ENCODE measurements at places on chromosomes 16 and 17.

DNA sequence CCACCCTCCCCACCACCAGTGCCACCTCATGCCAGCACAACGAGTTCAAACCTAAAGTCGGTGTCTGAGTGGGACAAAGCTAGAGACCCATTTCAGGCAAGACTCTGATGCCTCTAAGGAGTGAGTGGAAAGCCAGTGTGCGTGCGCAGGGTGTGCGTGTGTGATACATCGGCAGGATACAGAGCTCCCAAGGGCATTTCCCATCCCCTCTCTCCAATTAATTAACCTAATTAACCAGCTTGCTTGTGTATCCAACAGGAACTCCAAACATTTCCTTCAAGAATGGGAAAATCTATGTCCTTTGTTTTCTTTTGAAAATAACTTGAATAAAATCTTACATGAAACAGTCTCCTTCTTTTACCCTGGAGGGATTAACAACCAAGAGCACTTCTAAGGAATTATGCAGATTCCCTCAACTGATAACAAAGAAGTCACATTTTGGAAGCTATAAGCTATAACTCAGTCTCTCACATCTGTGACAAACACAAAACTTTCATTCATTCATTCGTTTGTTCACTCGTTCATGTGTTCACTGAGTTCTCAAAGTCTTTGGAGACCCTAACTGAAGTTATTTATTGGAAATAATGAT is 9.9 kb downstream of the ATPAF2 start:
- no peak for DNase-seq

DNA sequence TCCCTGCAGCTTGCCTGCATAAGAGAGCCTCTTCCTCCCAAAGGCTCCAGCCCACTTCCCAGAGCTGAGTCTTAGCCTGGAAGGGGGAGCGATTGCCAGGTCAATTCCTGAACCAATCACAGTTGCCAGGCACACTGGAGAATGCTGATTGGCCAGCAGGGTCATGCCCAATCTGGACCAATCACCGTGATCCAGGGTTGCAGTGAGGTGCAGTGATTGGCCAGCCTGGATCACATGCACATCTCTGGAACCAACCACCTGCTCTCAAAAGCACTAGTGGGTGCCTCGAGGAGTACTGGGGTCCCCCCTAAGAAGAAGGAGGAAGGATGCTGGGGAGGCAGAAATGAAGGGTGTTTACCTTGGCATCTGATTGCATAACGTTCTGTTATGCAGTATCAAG is 18.4 kb downstream of the NAGPA start:
- DNase-seq = no peak

GRCh38 chr17:76146053-76146851 is 5.2 kb upstream of the FOXJ1 start:
- DNase-seq = no peak

DNA sequence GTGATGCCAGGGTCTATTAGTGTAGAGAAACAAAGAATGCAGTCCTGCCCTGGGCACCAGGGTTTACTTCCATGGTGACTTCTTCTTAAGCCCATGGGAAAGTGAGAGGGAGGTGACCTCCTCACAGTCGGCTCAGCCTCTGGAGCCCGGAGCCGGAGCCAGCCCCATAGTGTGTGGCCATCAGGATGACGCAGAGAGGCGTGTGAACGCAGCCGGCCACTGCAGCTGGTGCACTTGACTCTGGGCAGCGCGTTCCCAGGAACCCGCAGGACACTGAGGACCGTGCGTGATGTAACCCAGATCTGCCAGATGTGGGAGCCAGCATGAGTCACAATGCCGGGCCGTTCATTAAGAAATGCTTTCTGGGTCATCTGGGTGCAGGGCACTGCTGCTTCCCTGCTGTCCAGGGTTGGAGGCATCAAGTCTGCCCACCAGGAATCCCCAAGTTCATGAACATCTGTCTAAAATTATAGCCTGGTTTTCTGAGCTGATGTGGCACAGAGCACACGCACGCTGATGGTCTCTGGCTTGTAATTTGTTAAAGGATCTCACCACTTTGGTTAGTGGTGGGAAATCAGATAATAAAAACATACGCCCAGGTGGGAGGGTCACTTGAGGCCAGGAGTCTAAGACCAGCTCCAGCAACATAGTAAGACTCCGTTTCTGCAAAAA is 114.1 kb downstream of the PITPNC1 start:
- no peak for DNase-seq

- DNase-seq = no peak
These were observed 93.9 kb upstream of the FA2H start for GRCh38 chr16:74868501-74868900.

DNA sequence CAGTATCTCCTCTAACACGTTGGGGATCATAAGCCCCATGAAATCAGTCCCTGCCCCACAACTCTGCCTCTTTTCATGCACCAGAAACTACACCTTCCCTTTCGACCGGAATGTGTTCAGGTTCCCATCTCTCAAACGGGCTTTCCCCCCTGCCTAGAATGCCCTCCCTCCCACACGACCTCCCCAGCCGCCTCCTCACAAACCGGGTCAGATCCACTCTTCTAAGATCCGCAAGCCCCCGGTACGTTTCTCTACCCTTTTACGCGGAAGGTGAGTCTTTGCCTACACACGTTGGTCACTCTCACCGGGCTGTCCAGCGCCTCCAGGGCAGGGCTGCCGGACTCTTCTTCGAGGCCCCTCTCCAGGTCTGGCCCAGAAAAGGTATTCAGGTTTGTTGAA is 708 bp downstream of the DHX33 start:
- DNase-seq = peak; percentile 57

DNA sequence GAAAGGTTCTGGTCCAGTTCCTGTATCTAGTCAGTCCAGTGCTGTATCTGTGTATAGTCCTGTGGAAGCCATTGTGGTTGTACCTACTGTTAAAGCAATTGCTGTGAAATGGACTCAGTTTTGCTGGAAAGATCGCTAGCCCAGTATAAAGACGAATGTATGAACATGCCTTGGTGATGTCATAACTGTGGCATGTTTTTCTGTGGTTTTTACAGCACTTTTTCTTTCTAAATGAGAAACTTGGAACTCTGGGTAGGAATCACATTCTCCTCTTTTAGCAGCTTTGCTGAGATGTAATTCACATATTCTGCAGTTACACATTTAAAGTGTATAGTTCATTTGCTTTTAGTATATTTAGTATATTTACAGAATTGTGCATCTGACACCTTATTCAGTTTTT is 58.1 kb downstream of the MAP2K4 start:
- DNase-seq = no peak

GRCh38 chr17:50064253-50065001 is 8.5 kb downstream of the ITGA3 start:
- no peak for DNase-seq

- DNase-seq = no peak
These were observed 207.3 kb downstream of the KIF2B start for GRCh38 chr17:54029986-54030385.

DNA sequence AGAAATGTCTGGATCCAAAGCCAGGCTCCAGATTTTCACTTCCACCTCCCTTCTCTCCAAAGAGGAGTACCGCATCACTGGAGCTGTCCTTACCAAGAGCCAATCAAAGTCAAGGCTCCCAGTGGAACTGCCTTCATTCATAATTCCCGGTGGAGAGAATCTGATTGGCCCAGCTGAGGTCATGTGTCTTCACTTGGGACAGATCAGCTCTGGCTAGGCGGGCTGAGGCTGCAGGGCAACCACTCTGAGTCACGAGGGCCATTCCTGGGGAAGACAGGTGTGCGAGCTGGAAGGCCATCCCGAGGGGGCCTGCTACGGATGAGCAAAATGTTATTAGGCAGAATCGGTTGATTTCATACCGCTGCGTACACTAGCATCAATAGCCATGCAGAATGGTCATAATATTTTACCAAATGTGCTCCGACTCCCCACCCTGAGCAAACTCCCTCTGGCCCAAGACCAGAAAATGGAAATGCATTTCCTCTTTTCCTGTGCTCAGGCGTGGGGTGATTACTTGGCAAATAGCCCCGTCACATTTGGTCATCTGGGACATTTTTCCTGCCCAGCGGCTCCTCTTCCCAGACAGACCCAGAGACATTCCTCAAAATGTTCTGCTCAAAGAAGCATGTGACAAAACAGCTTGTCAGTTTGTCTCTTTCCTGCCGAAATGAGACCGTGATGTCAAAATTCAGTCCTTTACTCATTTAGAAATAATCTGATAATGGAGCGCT is 111.1 kb downstream of the AIPL1 start:
- no peak for DNase-seq

GRCh38 chr17:73663614-73664013 is 19.4 kb upstream of the SDK2 start:
- no peak for DNase-seq

GRCh38 chr16:23905027-23905426 is 69.2 kb downstream of the PRKCB start:
- DNase-seq = no peak

DNA sequence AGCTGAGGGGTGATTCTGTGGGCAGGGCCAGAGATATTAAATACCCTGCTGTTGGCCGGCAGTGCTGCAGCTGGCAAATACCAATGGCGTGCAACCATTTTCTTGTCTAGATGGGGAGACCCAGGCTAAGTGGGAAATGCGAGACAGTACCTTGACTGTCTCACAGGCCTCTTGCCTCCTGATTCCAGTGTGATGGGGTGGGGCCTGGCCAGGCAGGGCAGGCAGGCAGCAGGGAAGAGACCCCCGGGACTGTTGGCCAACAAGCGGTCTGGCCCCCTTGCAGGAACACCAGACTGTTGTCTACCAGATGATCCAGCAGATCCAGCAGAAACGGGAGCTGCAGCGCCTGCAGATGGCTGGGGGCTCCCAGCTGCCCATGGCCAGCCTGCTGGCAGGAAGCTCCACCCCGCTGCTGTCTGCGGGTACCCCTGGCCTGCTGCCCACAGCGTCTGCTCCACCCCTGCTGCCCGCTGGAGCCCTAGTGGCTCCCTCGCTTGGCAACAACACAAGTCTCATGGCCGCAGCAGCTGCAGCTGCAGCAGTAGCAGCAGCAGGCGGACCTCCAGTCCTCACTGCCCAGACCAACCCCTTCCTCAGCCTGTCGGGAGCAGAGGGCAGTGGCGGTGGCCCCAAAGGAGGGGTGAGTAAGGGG is 5.7 kb upstream of the CISD3 start:
- DNase-seq = no peak

- DNase-seq = no peak
These were observed 1.6 kb downstream of the TMEM114 start for GRCh38 chr16:8588682-8589056.

- DNase-seq = peak; percentile 49
These were observed 166.8 kb downstream of the PRKCB start for GRCh38 chr16:24002619-24003018.

DNA sequence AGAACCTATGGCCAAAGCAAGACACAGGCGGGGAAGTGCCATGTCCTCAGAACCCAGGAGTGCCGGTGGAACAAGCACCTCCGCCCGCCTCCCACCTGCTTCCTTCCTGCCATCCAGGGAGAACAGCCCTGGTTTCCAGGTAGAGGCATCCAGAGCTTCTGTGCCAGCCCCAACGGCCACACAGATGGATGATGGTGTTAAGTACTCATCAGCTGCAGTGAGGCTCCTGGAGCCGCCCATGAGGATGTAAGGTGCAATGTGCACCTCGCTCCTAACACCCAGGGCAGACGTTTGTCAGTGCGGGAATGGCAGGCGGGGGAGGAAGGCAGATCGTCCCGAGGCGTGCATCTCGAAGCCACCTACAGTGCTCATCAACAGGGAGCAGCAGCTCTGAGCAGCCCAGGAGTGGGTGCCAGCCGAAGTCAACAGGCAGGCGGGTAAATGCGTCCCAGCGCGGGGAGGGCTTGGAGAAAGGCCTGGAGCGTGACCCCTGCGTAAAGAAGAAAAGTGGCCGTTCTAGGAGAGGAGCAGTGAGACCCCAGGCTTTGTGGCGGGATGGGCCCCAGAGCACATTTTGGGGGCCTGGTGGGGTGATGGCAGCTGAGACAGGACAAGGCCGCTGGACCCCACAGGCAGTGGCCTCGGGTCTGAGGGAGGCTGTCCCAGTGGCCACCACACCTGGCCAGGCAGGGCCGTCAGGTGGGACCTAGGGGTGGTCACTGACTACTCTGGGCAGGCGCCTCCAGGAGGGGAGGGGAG is 46.1 kb upstream of the ACSF3 start:
- no peak for DNase-seq

GRCh38 chr17:17661134-17661533 is 20.1 kb upstream of the RAI1 start:
- DNase-seq = no peak

DNA sequence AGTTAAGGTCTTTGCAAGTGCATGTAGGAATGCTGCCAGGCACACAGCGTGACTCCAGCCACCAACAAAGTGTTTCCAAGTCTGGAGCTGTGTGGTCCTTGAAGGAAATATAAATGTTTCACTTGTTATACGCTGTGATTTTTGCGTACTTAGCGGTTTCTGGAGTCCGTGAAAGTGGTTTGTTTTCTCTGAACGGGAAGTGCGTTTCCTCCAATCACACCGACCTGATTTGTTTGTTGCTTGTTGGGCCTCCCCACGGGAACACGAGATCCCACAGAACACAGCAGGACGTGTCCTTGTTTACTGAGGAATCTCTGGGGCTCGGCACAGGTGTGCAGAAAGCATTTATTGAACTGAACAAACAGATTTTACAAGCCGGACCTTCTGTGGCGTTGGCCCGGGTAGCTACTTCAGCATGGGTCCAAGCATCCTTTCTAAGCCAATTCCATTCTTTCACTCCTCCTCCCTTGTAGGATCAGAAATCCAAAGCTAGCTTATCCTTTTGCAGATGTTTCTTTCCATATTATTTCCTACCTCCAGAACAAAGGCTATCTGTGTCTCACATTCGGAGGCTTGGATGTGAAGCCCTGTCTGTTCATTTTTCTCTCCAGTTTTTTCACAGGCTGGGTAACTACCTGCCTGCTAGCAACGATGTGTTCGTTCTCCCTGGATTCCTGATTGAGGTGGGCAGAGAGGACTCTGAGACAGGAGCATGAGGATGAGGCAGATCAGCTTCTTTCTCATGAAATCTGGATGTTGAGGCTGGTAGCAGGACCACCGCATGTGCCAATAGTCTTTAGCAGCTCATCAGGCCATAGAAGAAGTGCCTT is 44.6 kb downstream of the ABAT start:
- DNase-seq = no peak

DNA sequence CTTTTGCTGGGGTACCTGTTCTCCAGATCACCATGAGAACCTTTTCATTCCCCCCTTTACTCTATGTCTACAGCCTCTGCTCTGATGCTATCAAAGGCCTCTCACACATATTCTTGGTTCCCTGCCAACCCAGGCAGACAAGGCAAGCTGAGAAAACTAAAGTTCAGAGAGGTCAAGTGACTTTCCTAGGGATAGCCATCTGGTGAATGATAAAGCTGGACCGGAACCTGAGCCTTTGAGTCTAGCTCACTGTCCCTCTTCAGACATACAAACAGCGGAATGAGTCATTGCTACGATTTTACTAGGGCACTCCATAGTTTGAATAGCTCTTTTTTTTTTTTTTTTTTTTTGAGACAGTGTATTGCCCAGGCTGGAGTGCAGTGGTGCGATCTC is 73.3 kb downstream of the XYLT1 start:
- DNase-seq = peak; percentile 78

GRCh38 chr17:73647301-73647695 is 3.1 kb upstream of the SDK2 start:
- DNase-seq = no peak

DNA sequence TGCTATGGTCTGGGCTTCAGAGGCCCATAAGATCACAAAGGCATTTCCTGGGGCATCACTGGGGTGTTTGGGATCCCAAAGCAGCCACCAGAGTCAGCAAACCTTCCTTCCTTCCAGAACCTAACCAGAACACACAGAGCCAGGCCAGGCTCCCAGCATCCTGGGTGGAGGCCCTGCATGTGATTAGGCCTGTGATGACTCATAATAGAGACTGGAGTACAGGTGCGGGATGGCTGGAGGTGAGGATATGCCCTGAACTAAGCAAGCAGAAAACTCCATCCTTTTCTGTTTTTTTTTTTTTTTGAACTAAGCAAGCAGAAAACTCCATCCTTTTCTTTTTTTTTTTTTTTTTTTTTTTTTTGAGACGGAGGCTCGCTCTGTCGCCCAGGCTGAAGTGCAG is 17.7 kb upstream of the GFOD2 start:
- DNase-seq = no peak

All from erythroblast (primary cell).